ENCODE measurements at places on chromosomes 4 and X.
A peak's percentile ranks its signal among the peaks of the same experiment; 100 is the strongest.

- H3K27me3 ChIP-seq = no peaks in the 10 kb centered on the region
- no peaks in the 10 kb centered on the region for H3K4me1 ChIP-seq
- H3K4me3 ChIP-seq = no peak overlapping the region
- no peak for DNase-seq
- H3K36me3 ChIP-seq = no peaks in the 10 kb centered on the region
- H3K27ac ChIP-seq = no peak overlapping the region
Measured at GRCh38 chr4:47824840-47825239, 13.0 kb downstream of the CORIN start.

DNA sequence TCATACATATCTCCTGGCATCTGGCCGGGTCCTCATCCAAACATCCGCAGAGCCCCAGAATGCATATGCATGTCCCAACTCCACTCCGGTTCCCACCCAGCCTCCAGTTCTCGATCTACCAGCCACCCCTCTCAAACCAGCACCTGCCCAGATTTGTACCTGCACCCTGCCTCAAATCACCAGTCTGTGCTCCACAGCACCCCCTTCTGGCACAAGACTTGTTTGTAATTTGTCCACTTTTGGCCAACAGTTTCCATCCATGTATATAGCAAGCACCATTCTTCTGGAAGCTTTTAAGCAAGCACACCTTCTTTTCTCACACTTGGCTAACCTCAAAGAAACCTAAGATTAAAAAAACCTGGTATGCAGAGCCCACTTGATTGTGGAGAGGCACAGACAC is 644.1 kb downstream of the MID1IP1 start:
- no peak overlapping the region for H3K4me3 ChIP-seq
- no peak for DNase-seq
- H3K36me3 ChIP-seq = no peaks in the 10 kb centered on the region
- no peak overlapping the region for H3K27ac ChIP-seq
- H3K27me3 ChIP-seq = peaks cover 2% of the 10 kb centered on the region

GRCh38 chr4:101197350-101197749 is 150.0 kb downstream of the PPP3CA start:
- H3K36me3 ChIP-seq = no peaks in the 10 kb centered on the region
- H3K4me3 ChIP-seq = no peak overlapping the region
- H3K27ac ChIP-seq = no peak overlapping the region
- no peak for DNase-seq

DNA sequence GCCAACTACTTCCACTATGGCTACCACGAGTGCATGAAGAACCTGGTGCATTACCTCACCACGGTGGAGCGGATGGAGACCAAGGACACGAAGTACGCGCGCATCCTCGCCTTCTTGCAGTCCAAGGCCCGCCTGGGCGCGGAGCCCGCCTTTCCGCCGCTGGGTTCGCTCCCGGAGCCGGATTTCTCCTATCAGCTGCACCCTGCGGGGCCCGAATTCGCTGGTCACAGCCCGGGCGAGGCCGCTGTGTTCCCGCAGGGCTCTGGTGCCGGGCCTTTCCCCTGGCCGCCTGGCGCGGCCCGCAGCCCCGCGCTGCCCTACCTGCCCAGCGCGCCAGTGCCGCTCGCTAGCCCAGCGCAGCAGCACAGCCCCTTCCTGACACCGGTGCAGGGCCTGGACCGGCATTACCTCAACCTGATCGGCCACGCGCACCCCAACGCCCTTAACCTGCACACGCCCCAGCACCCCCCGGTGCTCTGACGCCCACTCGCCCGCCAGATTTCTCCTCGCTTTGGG is 2.1 kb downstream of the HELT start:
- H3K4me3 ChIP-seq = no peak overlapping the region
- peaks cover 87% of the 10 kb centered on the region for H3K27me3 ChIP-seq
- no peaks in the 10 kb centered on the region for H3K4me1 ChIP-seq
- no peaks in the 10 kb centered on the region for H3K36me3 ChIP-seq

- H3K27ac ChIP-seq = no peak overlapping the region
- H3K4me3 ChIP-seq = no peak overlapping the region
- H3K36me3 ChIP-seq = no peaks in the 10 kb centered on the region
- no peaks in the 10 kb centered on the region for H3K4me1 ChIP-seq
Measured at GRCh38 chr4:54741202-54741601, 83.4 kb downstream of the KIT start.

- H3K4me3 ChIP-seq = no peak overlapping the region
- DNase-seq = peak; percentile 76
- no peaks in the 10 kb centered on the region for H3K4me1 ChIP-seq
- H3K27ac ChIP-seq = peak overlapping the region; percentile 36
- H3K36me3 ChIP-seq = no peaks in the 10 kb centered on the region
Measured at GRCh38 chr4:47624031-47624441, 139.0 kb downstream of the ATP10D start.

- H3K27ac ChIP-seq = no peak overlapping the region
- no peaks in the 10 kb centered on the region for H3K4me1 ChIP-seq
- no peaks in the 10 kb centered on the region for H3K27me3 ChIP-seq
- H3K36me3 ChIP-seq = no peaks in the 10 kb centered on the region
- DNase-seq = no peak
- no peak overlapping the region for H3K4me3 ChIP-seq
Measured at GRCh38 chr4:151624626-151625565, 135.9 kb downstream of the GATB start.

Data from astrocyte (in vitro differentiated cells and primary cell).